ENCODE measurements at places on chromosomes 7 and 10.
A peak's percentile ranks its signal among the peaks of the same experiment; 100 is the strongest.

DNA sequence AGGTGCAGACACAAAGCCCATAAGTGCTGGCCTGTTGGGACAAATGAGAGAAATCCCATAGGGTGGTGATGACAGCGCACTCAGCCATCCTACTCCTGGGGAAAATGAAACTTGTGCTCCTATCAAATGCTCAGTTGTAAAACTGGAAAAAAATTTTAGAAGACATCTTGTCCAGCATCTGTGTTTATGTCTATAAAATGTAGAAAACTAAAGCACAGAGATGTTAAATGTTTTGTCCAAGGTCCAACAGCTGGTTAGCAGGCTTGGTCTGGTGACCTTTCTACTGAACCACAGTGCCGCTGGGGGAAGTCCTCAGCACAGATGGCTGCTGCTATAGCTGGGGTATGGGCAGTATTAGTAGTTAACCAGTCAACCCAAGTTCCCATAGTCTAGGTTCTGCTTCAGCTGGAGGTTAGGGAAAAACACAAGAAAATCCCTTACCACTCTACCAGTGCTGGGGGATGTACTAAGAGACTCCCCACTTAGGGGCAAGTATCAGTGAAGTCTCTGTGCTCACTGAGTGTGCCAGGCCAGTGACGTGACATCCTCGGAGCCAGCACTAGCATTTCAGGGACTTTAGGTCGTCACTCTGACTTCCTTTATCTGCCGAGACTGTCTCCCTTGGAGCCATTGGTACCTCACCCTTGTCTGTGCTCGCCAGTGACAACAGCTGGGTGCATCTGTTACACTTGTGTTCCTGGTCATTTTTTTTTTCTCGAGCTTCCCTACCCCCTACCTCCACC lies 1.9 kb downstream of the TSPAN33 start:
- DNase-seq, result peak; percentile 14

DNA sequence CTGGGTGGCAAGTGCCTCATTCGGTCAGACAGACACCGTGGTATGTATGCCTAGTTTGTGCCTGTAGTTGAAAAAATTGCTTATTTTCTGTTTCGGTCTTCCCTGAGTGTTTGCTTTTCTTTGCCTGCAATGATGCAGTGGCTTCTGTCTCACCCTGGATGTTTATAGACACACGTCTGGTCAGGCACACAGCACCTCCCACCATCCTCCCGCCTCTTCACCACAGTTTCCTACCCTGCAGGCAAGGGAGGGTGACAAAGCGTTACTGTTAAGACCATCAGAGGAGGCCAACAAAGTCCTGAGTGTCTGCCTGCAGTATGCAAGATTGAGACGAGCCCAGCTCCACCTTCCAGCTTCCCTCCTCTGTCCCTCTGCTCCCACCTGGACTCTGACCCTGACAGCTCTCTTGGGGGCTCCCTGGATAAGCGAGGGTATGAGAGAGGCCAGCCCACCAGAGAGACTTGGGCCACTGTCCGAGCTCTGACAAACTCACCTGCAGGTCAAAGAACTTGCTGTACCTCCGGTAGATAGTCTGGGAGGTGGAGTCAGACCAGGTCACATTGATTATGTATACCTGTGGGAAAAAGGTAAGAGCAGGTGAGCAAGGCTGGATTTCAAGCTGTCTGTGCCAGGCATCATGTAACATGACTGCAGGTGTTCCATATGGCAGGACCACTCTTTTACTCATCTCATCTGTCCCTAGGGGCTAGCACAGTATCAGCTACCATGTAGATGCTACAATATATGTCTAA lies 54.4 kb downstream of the SH3PXD2A start:
- no peak for DNase-seq

DNA sequence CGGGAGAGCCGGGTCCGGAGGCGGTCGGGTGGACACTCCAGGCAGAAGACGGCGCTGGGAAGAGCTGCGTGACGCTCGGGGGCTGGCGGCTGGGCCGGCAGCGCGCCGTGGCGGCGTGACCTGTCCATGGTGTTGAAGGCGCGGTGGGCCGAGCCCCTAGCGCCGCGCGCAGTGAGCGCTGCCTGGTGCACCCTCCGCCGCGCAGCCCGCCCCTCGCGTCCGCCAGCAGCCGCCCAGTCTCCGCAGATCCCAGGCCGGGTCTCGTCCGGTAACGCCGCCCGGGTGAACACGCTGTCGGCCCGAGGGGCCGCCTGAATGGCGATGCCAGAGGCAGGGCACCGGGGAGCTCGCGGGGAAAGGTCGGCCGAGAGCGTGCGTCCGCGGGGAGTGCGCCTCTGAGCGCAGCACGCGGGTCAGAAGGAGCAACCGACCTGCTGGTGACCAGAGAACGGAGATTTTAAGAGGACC lies 657 bp upstream of the TMEM178B start:
- no peak for DNase-seq

GRCh38 chr7:10677211-10677610 lies 296.5 kb upstream of the PHF14 start:
- no peak for DNase-seq

- no peak for DNase-seq
These were observed 151.5 kb downstream of the CUX1 start for GRCh38 chr7:101968720-101969466.

- no peak for DNase-seq
These were observed 87.7 kb downstream of the PRKG1 start for GRCh38 chr10:51162002-51162401.

DNA sequence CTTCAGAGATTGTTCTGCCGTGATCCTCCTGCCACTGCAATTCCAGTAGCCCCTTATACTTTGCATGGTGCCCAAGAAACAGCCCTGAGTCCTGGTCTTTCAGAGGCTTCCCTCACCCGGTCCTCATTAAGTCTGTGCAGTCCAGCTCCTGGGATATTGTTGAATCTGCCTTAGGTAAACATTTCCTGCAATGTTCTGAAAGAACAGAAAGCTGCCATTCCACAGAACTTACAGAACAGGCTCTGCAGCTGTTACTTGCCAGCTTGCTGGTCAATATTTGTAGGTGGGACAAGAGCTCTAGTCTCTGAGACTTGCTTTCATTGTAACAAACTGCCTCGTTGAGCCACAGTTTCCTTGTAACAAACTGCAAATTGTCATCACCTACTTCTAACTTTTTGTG lies 115.0 kb upstream of the KIF5B start:
- no peak for DNase-seq

GRCh38 chr7:108020585-108020984 lies 17.6 kb upstream of the LAMB1 start:
- no peak for DNase-seq

DNA sequence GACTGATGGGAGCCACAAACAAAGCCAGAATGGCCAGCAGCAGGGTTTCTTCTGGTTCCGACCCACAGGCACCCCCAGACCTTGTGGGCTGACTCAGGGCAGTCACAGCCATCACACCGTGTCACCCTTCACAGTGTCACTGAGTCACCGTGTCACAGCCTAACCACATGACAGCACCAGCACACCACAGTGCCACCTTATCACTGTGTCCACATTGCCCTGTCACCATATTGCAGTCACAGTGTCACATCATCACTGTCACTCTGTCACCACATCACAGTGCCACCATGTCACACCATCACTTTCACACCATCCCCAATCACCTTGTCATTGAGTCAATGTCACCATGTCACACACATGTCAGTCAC lies 77.0 kb downstream of the OAT start:
- DNase-seq, result no peak

- DNase-seq, result no peak
These were observed 59.8 kb downstream of the MAPK8 start for GRCh38 chr10:48366261-48366660.

DNA sequence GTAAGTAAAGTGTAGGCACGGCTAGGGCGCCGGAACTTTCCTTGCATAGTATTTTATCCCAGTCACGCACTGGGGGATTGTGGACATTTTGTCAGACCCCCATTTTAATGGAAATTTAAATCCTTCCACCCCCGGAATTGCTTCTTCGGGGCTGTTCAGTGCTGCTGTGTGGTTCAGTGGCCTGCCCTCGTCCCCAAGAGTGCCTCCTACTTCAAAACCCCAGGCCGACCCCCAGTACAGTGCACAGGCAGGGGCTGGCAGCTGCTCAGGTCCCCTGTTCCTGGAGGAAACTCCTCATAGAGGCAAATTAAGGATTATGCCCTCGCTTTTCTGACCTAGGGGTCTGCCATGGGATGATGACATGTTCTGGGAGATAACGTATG lies 94.5 kb downstream of the PTPRE start:
- no peak for DNase-seq

- DNase-seq, result no peak
These were observed 66.7 kb downstream of the PDGFA start for GRCh38 chr7:452791-453455.

GRCh38 chr10:63573068-63573697 lies 52.0 kb downstream of the REEP3 start:
- no peak for DNase-seq

- no peak for DNase-seq
These were observed 20.0 kb downstream of the XPNPEP1 start for GRCh38 chr10:109902992-109903947.

GRCh38 chr7:130821864-130822263 lies 87.9 kb upstream of the KLF14 start:
- no peak for DNase-seq

- DNase-seq, result peak; percentile 63
These were observed 21.0 kb upstream of the LRRC17 start for GRCh38 chr7:102891693-102892261.

GRCh38 chr7:142459551-142459963 lies 201.7 kb upstream of the PRSS58 start:
- DNase-seq, result peak; percentile 72

DNA sequence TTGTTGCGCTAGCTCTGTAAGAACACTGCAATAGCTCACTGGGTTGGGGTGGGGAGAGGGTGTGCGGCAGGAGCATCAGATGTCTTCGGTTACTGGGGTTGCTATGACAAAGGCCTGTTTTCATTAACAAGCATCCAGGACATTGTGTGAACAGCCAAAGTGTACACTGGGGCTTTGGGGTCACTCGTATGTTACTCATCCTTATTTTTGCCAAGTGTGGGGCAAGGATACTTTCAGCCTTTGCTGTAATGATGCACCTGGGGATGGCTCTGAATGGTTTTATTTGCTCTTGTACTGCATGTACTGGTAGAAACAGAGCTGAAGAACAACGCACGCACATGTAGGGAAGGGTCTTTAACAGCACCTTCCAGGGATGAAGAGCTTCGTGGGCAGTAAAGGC lies 73.0 kb upstream of the AFAP1L2 start:
- no peak for DNase-seq

Measured in HFF-Myc (cell line).